Mesothelial cell of epicardium (in vitro differentiated cells): ENCODE measurements at places on chromosomes 3 and 15. TPM values are rescaled to one million over a fixed set of nuclear protein-coding genes. Genes with fewer than 3 reads are reported as not detected.

GRCh38 chr15:49199666-49200065 is 29.6 kb downstream of the GALK2 start:
- DNase-seq, result no peak

DNA sequence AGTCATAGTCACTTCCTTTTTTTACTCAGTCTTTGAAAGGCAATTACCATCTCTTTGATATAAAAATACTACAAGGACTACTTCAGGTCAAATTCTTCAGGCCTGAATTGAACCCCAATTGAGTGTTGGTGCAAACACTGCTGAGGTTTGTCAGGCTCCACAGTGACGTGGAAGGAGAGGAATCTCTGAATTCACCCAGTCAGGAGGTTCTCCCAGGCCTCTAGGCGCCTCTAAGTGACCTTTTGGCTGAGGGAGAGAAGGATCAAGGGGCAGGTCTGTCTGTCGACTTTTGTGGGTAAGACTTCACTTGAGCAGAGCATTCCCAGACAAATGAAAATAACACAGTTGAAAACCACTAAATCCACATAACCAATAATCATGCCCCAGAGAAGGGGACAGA is 227.6 kb upstream of the CHRNA7 start:
- no peak for DNase-seq

GRCh38 chr15:89455535-89455934 is 40.8 kb downstream of the RHCG start:
- DNase-seq, result no peak

- no peak for DNase-seq
These were observed 55.4 kb downstream of the BFSP2 start for GRCh38 chr3:133455281-133455680.

GRCh38 chr3:184348057-184348382 is 10.6 kb downstream of the FAM131A start:
- no peak for DNase-seq

- no peak for DNase-seq
These were observed 52.2 kb upstream of the CCDC80 start for GRCh38 chr3:112693186-112693585.

- DNase-seq, result no peak
These were observed 446.9 kb upstream of the DPPA4 start for GRCh38 chr3:109784285-109784684.

GRCh38 chr15:54032066-54032465 is 53.8 kb downstream of the UNC13C start:
- DNase-seq, result no peak

DNA sequence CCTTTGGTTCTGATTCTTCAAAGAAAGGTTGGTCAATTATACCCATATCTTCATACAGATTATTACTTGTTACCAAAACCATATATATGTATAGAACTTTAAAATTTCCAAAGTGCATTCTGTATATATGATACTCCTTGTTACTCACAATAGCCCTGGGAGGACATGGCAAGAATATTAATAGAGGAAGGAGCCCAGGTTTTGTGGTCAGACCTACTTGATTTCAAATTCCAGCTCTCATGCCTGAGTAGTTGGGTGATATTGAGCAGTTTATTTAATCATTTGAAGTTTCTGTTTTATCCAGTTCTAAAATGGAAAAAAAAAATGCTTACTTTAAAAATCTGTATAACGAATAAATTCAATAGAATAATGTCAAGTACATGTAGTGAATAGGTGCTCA is 2.5 kb downstream of the IL1RAP start:
- DNase-seq, result no peak

DNA sequence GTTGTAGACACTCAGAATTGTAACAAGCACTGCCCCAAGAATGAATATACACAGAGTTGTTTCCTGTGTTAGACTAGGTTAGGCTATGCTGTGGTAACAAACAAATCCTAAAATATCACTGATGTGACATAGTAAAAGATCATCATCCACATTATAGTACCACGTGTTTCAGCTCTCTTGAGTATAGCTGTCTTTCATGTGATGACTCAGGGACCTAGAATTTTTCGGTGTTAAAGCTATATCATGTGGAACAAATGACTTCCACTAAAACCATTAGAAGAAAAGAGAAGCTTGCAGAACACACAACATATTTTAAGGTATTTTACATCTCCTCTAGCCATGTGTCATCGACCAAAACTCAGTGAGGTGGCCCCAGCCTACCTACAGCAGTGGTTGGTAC is 307.9 kb upstream of the RBMS3 start:
- no peak for DNase-seq

- no peak for DNase-seq
These were observed 96.0 kb downstream of the TP63 start for GRCh38 chr3:189727158-189727557.

- no peak for DNase-seq
These were observed 171.1 kb upstream of the STT3B start for GRCh38 chr3:31361371-31362273.

DNA sequence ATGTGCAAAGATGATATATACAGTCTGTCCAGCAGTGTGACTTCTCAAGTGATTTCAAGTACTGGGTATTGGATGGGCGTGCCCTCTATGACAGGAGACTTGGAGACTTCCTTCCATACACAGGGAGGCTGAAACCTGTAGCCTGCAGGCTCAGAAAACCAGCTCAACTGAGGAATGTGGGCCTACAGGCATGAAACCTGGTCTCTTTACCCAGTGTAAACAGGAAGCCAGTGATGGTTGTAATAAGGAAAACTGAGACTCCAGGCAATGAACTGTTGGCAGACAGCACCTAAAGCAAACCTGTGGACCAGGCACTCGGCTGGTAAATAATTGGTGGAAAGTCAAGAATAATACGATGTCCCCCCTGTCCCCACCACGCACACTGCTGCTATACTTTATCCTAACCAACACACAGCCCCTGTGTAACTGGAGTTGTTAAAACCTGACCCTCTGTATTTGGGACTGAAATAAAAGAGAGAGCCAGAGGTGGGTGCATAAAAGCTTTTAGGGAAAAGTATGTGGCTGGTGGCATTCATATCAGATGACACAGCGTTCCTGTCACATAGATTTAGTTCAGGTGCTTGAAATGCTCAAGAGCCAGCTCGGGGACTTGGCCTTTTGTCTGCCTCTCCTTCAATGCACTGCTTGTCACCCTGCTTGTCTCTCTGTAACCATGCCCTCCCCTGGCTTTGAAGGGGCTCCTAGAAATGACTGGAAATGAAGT is 144.7 kb downstream of the TPRG1 start:
- no peak for DNase-seq

DNA sequence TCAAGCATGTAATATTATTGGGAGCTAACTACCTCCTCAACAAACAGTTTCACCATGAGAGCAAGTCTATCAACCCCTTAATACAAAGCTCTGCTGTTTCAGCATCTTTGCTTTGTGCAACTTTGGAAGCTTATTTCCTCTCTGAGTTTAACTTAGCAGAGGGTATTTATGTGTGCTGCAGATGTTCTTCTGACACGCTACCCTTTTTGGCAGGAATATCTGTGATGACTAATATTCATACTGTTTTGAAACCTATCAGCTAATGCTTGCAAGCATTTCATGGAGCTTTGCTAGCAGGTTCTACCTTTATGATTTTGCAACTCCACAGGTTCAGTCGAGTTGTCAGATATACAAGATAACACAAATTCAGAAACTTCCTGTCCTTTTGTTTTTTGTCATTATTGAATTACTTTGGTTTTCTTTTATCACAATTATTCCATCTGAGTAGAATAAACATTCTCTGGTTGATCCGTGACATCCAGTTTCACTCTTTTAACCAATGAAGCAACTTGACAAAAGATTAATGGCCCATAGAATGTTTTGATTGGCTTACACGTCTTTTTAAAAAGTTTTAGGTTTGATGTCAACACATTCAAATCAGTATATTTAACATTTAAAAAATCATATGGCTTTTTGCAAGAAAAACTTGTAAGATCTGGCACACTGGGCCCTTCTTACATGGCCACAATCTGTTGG is 1.7 kb upstream of the SLC9A9 start:
- no peak for DNase-seq

DNA sequence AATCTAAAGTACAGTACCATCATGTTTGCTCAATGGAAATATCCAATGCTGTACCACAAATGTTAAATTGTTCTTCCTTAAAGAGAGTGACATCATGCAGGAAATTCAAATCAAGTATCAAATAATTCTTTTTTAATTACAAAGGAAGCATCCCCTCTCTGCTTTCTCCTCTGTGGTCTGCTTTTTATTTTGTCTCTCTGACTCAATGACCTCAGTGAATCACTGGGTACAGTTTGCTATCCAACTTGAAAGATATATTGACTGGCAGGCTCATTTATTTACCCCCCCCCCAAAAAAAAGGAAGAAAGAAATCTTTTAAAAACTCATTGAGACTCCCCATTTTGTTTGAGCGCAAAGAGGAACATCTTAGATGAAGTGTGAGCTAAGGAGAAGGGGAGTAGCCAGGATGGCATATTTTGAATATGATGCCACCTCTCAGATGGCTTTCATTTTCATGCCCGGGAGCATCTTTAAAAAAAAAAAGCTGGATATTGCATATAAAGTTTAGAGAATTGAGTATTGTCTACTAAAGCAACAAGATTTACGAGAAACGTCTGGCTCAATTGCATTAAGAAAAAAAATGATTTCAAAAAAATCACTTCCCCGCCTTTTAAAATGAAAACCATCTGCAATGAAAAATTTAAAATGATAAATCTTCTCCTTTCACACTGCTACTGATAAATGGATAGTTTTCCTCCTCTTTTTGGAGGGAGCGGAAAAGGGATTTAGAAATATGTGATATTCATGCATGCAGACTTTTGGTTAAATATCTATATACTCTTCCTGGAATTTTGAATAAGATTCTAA is 307.1 kb upstream of the DPH6 start:
- DNase-seq, result no peak

- DNase-seq, result no peak
These were observed 48.8 kb upstream of the SRGAP3 start for GRCh38 chr3:9298236-9298635.

DNA sequence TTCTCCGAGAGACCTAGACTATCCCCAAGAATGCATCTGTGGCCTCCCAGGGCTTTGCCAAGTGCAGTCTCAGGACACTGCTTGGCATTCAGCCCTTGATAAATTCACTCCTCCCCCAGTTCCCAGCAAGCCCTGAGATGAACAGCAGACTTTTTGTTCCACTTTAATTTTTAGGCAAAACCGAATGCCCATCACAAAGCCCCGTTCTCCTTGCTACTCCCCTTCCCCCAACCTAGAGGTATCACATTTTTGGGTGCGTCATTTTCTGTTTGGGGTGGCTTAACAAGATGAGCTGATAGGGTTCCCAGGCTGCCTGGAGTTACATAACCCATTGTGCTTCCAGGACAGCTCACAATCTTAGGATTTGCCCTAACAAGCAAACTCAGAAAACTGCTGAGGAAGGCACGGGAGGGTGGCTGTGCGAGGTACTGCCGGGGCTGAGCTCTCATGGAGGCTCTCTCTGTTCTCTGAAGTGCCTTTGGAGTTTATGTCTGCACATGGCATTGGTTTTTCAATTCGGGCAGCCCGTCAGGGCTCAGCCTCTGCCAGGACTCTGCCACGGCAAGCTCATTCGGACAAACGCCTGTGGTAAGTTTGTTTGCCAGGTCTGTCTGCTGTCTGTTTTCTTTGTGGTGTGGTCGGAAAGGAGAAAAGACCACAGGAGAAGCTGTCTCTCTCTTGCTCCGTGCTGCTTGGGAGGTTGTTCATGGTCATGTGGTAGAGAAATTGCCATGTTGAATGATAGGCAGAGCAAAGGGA is at the start of gene TRAK1:
TRAK1 (plus strand) TSS at position 385 of the 759 bp plus-strand sequence; CDS start at position 498, 113 bp downstream.
- DNase-seq, result no peak

DNA sequence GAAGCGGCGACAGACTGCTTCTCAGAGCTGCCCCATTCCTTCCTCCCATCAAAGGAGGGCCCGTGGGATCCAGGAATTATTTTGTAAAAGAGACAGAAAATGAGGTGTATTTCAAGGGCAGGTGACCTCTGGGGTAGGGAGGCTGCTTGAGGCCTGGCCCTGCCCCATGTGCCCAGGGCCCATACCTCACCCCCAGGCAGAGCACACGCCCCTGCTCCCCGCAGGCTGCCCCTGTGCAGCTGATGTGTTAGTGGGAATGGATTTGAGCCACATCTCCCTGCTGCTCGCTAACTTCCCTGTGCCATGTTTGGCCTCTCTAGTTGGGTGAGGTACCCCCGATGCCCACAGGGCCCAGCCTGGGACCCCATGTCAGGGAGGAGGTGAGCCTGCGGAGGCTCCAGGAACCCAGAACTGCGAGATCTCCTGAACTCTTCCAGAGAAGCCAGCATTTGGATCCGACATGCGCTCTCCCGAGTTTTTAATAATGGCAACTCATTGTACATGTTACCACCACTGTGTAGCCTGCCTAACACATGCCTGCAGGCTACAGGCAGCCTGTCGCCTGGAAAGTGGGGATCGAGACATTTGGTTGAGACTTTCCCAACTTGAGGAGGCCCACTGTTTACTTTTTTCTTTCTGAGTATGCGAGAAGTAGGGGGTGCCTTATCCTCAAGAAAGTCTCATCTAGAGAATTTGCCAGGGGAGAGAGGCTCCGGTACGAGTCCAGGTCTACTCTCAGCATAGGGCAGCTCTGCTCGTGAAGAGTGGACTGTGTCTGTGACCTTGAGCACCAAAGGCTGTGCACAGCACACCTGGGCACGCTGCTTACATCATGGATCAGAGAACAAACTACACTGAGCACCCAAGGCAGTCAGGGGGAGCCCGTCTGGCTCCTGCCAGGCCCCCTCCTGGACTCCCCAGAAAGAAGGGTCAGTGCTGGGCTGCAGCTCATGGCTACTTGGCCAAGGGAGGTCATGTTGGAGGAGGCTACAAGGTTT is 36.1 kb downstream of the PCSK6 start:
- no peak for DNase-seq

DNA sequence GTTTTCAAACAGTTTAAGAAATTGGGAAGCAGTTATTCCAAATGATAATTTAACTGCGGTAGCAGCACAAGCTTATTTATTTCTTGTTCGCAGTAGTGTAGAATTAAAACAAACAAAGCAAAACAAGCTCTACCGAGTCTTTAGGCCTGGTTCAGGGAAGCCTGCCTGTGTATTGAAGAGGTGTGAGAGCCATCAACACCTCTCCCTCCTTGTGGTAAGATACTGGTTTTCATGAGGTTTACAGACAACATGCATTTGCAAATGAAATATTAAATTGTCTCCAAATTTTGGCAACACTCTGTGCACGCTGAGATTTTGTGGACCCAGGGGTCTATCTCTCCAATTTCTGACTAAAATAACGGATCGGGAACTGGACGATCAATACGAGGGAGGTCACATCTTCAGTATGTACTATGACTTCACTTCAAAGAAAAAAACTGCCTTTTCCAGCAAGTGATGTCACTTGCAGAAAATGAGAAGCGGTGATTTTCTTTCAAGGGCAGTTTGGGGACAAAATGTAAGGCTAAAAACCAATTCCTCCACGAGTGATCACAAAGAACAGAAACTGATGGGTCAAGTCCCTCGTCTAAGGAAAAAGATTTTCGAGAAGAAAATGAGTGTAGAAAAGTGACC is 721 bp downstream of the ATR start:
- DNase-seq, result no peak

PTPN23 gene
- 47.1 to 56.7 TPM (median 50.6 TPM) in 3 replicates for total RNA-seq

ISLR gene
- 59.8 to 66.8 TPM (median 64.9 TPM) in 3 replicates for total RNA-seq

CASR gene
- total RNA-seq, result 0.02 TPM in 2 of 3 replicates, not detected in the other

STAC gene
- total RNA-seq, result 1.4 to 2.3 TPM (median 1.9 TPM) in 3 replicates

FURIN gene
- total RNA-seq, result 97.7 to 98.8 TPM (median 98.8 TPM) in 3 replicates

CIB2 gene
- total RNA-seq, result 25.5 to 27.6 TPM (median 26.2 TPM) in 3 replicates

EOGT gene
- total RNA-seq, result 8.0 to 9.6 TPM (median 8.9 TPM) in 3 replicates

CLRN1 gene
- total RNA-seq, result not detected in 3 replicates

GABRR3 gene
- total RNA-seq, result not detected in 3 replicates

KNG1 gene
- not detected in 3 replicates for total RNA-seq
